Fibroblast of the aortic adventitia (primary cell): ENCODE measurements at places on chromosomes 11 and 22. TPM values are rescaled to one million over a fixed set of nuclear protein-coding genes. Genes with fewer than 3 reads are reported as not detected.

SYT7 gene
- total RNA-seq = 7.0 and 112 TPM in 2 replicates

TIMM10 gene
- 32.1 and 77.5 TPM in 2 replicates for total RNA-seq

CCDC81 gene
- 0.36 and 2.6 TPM in 2 replicates for total RNA-seq

CD6 gene
- total RNA-seq = not detected in 2 replicates

GPHA2 gene
- not detected in 2 replicates for total RNA-seq

F2 gene
- total RNA-seq = not detected in 2 replicates

TSPAN32 gene
- total RNA-seq = under 0.01 and 0.33 TPM in 2 replicates

OR5A1 gene
- not detected in 2 replicates for total RNA-seq

CHRM4 gene
- total RNA-seq = not detected in 2 replicates

PDE3B gene
- total RNA-seq = 0.82 and 2.8 TPM in 2 replicates

UBQLN3 gene
- 0.09 TPM in 1 of 2 replicates, not detected in the other for total RNA-seq

DENND6B gene
- total RNA-seq = 2.8 and 4.3 TPM in 2 replicates

KIRREL3 gene
- total RNA-seq = 0.08 and 0.45 TPM in 2 replicates

VPS26B gene
- total RNA-seq = 41.7 and 43.3 TPM in 2 replicates

IFT27 gene
- 17.6 and 29.1 TPM in 2 replicates for total RNA-seq

OR51B4 gene
- 0.18 TPM in 1 of 2 replicates, not detected in the other for total RNA-seq
